CD8-positive, alpha-beta memory T cell (primary cell): ENCODE measurements at places on chromosomes 3 and 15.

DNA sequence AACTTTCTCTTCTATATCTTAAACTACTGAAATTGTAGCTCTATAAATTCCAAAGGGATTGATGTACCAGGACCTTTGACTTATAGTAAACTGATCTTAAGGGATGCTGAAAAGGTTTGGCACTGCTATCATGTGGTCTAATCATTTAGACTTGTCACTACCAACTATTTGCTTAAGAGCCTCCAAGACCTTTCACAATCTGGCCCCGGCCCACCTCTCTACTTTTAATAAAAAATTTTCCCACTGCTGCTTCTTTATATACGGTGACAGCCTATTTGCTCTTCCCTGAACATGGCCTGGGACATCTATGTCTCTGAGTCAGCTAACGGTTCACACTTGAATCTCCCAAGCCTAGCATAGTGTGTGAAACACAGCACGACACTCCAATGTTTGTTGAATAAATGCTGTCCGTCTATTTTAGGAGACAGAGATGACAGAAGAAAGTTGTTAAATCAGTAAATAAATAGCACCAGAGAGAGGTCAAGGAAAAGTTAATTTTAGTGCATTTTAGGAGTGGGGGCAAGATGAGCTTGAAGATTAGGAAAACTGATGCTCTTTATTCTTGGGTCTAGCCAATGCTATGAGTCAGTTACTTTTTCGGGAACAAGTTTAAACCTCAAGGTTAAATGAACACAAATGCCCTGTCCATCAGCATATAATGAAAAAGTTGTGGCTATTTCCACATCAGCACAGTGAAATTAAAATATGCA, 212.9 kb downstream of the TIGIT start:
- H3K36me3 ChIP-seq, result no peaks in the 10 kb centered on the region
- H3K4me3 ChIP-seq, result no peak overlapping the region
- no peak overlapping the region for H3K27ac ChIP-seq
- no peak for DNase-seq

- no peaks in the 10 kb centered on the region for H3K27me3 ChIP-seq
- peaks cover 6% of the 10 kb centered on the region for H3K36me3 ChIP-seq
- H3K4me1 ChIP-seq, result no peaks in the 10 kb centered on the region
- H3K4me3 ChIP-seq, result no peak overlapping the region
- no peak overlapping the region for H3K27ac ChIP-seq
Measured at GRCh38 chr3:171178714-171179113, 152.2 kb upstream of the SLC2A2 start.

DNA sequence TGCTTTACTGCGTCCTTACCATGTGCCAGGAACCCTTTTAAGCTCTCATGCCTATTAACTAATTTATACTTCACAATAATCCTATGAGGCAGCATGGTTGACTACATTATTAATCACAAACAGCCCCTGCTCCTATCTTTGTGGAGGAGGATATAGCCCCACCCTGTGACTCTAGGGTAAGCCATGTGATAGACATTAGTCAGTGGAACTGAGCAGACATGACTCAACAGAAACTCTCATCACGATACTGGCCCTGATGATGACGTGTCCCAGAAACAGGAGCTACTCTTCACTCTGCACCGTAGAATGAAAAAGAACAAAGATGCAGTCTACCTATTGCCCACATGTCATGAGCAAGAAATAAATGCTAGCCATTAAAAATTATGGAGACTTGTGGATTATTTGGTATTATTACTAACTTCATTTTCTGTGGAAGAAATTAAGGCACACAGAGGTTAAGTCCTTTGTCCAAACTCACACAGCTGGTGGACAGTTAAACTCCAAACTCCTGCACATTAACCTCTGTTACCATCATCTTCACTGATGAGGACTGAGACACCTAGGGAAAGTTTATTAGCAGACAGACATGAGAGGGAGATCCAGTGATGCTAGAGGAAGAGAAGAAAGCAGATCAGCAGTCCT, 51.2 kb downstream of the CFAP20DC start:
- no peaks in the 10 kb centered on the region for H3K27me3 ChIP-seq
- H3K4me3 ChIP-seq, result no peak overlapping the region
- H3K27ac ChIP-seq, result no peak overlapping the region

GRCh38 chr3:127410678-127411077, 122.8 kb upstream of the PRR20G start:
- H3K36me3 ChIP-seq, result no peaks in the 10 kb centered on the region
- H3K27me3 ChIP-seq, result no peaks in the 10 kb centered on the region
- H3K27ac ChIP-seq, result no peak overlapping the region
- H3K4me1 ChIP-seq, result no peaks in the 10 kb centered on the region

- H3K27ac ChIP-seq, result no peak overlapping the region
- peaks cover 3% of the 10 kb centered on the region for H3K27me3 ChIP-seq
- no peaks in the 10 kb centered on the region for H3K4me1 ChIP-seq
Measured at GRCh38 chr3:66938338-66938963, 59.7 kb upstream of the KBTBD8 start.

DNA sequence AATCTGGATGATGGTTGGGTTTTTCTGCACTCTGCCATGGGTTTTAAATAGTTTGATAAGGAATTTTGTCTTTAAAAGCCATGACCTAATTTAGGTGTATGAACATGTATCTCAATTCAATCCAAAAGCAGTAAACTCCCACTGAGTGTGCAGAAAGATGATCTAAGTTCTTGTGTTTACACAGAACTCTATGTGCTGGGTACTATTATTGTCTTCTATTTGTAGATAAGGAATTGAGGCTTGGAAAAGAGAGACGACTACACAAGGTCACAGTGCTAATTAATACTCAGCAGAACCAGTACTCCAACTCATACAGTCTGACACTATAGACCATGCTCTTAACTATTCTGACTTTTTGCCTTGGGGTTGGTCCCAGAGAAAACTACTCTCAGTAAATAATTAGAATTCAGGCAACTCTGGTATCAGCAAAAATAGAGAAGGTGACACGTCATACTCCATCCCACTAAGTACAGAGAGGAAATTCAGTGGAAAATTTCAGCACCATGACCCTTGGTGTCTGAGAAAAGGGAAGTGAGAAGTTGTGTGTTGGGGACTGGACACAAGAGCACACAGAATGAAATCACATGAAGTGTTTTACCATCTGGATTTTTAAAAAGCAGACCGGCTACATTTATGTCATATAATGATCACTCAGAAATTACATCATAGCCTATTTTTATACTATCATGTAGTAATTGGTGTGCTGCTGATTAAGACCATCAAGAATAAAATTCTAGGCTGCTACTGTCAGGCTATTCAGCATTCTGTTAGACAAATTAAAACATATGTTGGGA, 18.3 kb upstream of the MYH15 start:
- no peaks in the 10 kb centered on the region for H3K27me3 ChIP-seq
- H3K27ac ChIP-seq, result no peak overlapping the region
- H3K4me3 ChIP-seq, result no peak overlapping the region
- no peak for DNase-seq

DNA sequence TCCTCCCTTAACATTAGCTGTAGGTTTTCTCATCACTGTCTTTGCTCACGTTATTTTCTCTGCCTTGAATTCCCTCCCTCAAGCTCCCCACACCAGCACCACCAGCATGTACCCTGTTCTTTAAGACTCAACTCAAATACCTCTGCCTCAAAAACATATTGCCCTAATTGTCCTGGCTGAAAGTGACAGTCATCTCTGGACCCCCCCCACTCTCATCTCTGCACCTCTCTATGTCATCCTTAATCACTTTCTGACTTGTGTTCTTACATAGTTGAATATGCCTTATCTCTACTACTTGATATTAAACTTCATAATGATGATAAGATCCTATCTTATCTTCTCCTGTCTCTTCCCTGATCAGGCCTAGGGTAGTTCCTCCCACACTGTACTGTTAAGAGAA, 345.2 kb upstream of the TPRG1 start:
- no peaks in the 10 kb centered on the region for H3K36me3 ChIP-seq
- H3K27me3 ChIP-seq, result no peaks in the 10 kb centered on the region
- no peaks in the 10 kb centered on the region for H3K4me1 ChIP-seq
- H3K4me3 ChIP-seq, result no peak overlapping the region
- no peak for DNase-seq

DNA sequence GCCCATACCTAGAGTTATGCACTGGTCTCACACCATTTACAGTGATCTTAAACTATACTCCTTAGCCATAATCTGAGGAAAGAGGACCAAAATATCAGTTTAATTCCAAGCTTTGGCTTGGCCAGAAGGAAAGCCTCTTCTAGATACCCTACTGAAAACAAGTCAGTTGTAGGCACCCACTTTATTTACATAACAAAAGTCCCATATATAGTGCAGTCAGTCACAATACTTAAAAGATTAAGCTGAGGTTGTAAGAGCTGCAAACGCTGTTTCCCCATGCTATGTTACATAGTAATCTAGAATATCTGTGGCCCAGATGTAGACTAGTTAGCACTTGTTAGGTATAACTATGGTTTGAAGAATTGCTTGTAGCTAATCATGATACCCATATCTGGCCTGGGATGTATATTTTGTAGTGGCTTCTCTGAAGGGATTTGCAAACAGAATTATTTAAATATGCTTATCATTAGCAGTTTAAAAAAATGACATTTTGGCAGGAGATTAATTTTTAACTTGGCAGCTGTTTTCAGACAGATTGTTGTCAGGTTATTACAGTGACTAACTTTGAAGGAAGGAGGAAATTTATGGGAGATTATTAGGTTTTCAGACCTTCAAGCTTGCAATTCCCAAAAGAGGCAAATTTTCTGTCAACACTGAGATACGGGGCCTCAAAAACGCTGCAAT, 160.4 kb upstream of the SLC2A2 start:
- no peak overlapping the region for H3K27ac ChIP-seq
- no peak for DNase-seq
- H3K36me3 ChIP-seq, result no peaks in the 10 kb centered on the region
- H3K27me3 ChIP-seq, result no peaks in the 10 kb centered on the region
- H3K4me3 ChIP-seq, result no peak overlapping the region
- H3K4me1 ChIP-seq, result no peaks in the 10 kb centered on the region

DNA sequence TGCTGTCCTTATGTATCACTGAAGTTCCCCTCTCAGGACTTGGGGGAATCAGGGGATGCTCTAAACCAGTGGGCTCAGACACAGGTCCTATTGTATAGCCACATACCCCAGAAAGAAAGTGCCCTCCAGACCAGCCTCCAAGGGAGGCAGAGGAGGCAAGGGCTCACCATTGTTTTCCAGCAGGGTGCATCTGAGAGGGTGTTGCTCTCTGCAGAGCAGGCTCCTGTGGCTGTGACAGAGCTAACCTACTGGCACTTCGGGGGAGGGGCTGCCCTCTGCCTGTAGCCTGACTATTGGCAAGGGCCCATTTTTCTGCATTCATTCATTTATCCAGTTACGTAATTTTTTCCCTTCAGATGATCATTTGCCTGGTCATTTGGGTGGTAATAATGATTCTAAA, 39.9 kb downstream of the EEFSEC start:
- H3K4me3 ChIP-seq, result no peak overlapping the region
- no peaks in the 10 kb centered on the region for H3K36me3 ChIP-seq
- no peak overlapping the region for H3K27ac ChIP-seq
- no peak for DNase-seq
- H3K4me1 ChIP-seq, result no peaks in the 10 kb centered on the region
- no peaks in the 10 kb centered on the region for H3K27me3 ChIP-seq

- H3K36me3 ChIP-seq, result no peaks in the 10 kb centered on the region
- no peaks in the 10 kb centered on the region for H3K4me1 ChIP-seq
- H3K4me3 ChIP-seq, result no peak overlapping the region
Measured at GRCh38 chr3:134883697-134884385, 88.8 kb downstream of the EPHB1 start.

DNA sequence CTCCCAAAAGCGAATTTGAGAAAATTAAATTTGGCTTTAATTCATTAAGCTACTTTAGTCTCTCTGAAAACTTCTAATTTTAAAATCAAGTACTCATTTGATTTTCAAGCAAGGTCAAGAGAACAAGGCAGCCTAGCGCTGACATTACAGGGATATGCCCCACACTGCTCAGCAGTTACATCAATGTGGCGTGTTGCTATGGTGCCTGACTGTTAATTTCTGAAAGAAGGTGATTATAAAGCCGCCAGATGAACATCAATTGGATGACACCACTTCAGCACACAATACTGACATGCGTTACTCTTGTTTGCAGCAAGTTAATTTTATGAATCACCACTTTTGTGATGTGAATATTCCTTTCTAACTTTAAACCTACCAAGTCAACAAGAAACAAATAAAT, 284.4 kb downstream of the FOXP1 start:
- peak; percentile 73 for DNase-seq
- H3K4me1 ChIP-seq, result peaks cover 33% of the 10 kb centered on the region
- H3K27ac ChIP-seq, result no peak overlapping the region

DNA sequence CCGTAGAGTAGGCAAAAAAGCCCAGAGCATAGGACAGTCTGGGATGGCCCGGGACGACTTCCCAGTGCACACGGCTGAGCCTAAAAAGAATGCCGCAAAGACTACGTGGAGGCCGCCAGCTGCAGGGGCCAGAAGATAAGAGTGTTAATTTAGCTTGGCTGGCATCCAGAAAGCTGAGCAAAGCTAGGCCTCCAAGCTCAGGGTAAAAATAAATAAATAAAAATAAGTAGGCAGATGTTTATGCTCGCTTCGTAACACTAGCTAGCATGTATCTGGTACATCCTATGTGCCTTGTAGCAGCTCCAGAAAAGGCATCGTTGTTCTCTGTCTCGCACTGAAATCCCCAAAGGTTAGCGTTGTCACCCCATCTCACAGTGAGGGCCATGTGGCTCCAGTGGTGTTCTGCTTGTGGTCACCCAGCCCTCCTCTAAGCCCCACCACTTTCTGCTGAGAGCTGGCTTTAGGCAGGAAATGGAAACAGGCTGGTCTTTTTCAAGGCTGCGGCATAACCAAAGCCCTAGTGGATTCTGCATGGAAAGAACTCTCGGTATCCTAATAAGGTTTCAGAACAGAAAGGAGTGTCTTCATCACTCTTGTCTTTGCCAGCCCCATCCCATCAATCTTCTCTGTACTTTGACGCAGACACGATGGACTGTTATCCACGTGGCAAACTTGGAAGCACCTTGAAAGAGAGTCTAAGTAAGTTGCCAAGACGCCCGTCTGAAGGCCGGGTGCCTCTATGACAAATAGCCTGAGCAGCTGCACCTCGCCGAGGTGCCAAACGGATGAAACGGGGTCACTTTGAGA, 58.1 kb upstream of the MEF2A start:
- H3K36me3 ChIP-seq, result no peaks in the 10 kb centered on the region
- H3K27ac ChIP-seq, result no peak overlapping the region
- no peaks in the 10 kb centered on the region for H3K27me3 ChIP-seq
- no peak overlapping the region for H3K4me3 ChIP-seq

GRCh38 chr3:147312786-147313280, 93.5 kb downstream of the ZIC4 start:
- no peaks in the 10 kb centered on the region for H3K27me3 ChIP-seq
- H3K36me3 ChIP-seq, result no peaks in the 10 kb centered on the region
- DNase-seq, result no peak
- H3K27ac ChIP-seq, result no peak overlapping the region
